ENCODE measurements at places on chromosomes 5 and 9.
A peak's percentile ranks its signal among the peaks of the same experiment; 100 is the strongest.

GRCh38 chr9:97559111-97559514 lies 57.6 kb downstream of the TMOD1 start:
- no peak for DNase-seq

GRCh38 chr9:130782886-130783530 lies 52.0 kb upstream of the ABL1 start:
- DNase-seq: no peak

DNA sequence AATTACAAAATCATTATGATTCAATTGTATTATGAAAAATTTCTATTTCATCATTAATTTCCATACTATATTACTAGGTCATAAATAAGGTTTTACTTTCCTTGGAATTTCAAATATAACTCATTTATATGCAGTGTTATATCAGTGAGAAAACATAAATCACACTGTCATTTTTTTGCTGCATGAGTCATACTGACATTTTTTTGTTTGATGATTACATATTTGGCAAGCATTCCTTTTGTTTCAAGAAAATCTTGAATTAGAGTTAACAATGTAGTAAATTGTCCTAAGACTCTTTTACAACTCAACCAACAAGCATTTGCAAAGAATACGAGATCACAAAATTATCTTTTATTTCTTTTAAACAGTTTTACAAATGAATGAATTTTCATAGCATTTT lies 298.4 kb upstream of the SEMA6A start:
- no peak for DNase-seq

- DNase-seq: peak; percentile 70
These were observed 154.2 kb upstream of the DAB2 start for GRCh38 chr5:39578887-39579497.

GRCh38 chr9:135632841-135633240 lies 6.5 kb downstream of the GLT6D1 start:
- DNase-seq: no peak

- DNase-seq: peak; percentile 16
These were observed 355.1 kb upstream of the TUSC1 start for GRCh38 chr9:26033336-26033735.

DNA sequence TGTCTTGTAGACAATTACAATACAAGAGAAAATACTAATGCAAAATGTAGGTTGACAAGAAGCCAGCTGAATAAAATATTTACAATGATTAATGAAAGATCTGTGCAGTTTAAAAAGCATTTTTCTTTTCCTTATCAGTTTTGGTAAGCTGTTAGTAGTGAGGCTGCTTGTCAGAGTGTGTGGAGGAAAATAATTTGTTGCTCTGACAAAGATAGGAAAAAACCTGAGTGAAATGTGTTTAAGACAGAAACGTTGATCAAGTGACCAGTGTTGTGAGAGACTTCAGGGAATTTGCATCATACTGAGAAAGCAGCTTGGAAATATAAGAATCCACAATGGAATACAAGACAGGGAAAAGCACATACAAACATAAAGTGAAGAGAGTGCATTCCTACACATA lies 360.3 kb upstream of the CDH18 start:
- no peak for DNase-seq

DNA sequence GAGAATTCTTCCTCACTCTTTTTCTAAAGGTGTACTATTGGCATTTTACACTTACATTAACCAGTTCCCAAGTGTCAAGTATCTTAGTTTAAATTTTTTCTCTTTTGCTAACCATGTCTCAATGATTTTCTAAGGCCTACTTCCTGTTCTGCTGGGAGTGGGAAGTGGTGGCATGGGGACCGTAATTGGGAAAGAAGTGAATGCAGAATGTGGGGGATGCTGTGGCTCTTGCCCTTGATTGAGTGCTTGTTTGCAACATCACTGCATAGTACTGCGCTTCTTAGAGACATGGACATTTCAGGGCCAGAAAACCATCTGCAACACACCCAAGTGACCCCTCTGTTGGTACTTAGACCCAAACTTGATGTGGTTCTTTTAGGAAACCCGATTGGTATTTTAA lies 32.8 kb downstream of the MRRF start:
- DNase-seq: no peak

DNA sequence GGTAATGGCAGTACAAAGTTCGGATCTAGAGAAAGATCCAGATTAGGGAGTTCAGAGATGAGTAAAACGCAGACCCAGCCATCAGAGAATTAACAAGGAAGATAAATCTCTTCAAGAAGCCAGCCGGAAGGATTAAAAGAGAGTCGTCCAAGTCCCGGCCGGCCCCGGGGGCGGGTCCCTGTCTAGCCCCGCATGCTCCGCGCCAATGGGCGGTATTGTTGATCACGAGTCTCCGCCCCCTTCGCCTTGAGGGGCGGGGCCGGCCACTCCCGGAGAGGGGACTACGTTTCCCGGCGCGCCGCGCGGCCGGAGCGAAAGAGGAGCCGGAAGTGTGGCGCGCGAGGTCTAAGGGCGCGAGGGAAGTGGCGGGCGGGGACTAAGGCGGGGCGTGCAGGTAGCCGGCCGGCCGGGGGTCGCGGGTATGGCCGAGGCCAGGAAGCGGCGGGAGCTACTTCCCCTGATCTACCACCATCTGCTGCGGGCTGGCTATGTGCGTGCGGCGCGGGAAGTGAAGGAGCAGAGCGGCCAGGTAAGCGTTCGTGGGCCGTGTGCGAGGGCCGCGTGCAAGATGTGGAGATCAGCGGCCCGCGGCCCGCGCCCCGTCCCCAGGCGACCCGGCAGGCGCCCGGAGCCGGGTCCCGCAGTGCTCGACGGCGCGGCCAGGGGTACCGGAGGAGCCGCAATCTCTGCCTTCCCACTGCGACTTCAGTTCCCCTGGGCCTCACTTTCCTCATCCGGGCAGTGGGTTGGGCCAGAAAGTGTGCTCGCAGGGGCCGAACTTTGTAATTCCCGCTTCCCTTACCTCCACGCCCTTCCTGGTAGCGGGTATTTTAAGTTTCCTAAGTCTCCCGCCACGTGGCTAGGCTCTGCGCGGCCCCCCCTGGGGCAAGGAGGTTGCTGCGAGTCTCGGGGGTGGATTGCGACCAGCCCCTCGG lies at the start of gene TCOF1:
Gene TCOF1, plus strand, starts transcription at position 372 of the 935 bp plus-strand sequence. Its CDS starts 50 bp downstream, at position 422.
- peak; percentile 99 for DNase-seq

DNA sequence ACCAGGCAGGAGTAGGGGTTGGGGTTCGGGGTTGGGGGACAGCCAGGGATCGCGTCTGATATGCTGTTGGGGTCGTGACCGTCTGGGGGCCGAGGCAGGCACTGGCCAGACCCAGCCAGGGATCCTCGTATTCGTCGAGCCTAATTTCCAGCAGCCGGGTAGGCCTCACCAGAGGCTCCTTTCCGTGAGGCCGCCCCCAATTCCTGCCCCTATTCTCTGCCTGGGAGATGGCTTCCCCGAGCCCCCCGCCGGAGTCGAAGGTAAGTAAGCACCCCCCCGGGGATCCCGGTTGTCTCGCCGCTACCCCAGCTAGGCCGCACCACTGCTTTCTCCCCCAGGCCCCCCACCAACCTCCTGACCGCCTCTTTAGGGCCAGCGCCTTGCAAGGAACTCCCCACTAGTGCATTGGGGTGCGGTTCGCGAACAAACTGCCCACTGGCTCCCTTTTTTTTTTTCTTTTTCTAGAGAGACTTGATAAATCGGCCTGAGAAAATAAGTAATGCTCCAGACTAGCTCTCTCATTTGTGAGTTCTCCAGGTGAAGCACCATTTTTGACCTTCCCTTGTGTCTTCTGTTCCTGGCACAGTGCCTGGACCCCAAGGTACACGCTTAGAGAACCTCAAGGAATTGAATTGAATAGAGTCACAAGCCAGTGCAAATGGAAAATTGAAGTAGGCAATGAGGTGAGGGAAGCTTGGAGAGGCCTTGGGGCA lies 435 bp downstream of the ZNF189 start:
- peak; percentile 30 for DNase-seq

DNA sequence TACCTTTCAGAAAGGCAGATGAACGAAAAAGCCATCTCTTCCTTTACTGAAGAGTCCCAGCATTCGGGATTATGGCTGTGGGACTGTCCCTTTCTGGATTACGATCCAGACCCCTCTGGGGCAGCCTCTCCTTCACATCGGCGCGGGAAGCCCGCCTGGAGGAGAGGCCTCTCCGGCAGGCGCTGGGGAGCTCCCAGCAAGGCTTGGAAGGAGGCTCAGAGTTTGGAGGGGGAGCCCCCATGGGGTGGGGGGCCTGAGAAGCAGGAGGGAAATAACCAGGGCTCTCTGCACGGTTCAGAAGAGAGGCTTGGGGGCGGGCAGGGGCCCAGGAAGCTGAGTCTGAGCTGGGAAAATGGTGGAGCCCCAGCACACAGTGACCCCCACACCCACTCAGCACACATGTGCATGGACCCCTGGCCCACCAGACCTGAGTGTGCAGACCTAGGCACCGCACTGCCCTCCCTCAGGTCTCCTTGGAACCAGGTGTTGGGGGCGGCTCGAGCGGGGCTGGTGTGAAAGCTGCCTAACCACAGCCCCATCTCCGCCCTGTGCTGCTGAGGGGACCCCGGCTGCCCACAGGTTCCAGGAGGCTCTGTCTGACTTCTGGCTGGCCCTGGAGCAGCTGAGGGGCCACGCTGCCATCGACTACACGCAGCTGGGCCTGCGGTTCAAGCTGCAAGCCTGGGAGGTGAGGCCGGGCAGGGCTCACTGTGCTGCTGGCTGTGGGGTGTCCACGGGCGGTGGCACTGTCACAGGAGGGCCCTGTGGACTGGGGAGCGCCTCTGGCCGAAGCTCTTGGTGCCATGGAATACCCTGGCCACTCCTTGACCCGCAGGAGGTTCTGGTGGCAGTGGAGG lies 4.5 kb downstream of the NOXA1 start:
- DNase-seq: no peak

DNA sequence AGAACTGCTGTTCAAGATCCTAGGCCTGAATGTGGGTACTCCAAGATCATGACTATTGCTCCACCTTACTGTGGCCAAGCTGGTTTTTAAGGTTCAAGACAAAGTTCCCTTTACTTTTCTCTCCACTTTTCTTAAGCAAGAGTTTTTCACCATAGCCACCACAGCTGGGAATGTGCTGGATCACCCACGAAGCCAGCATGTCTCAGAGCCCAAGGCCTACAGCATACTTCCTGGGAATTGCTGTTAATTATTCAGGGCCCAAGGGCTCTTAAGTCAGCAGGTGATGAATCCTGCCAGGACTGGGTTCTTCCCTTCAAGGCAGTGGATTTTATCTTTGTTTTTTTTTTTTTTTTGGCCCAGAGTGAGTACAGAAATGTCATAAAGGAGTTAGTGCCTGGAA lies 149.4 kb upstream of the TUSC1 start:
- DNase-seq: no peak

- no peak for DNase-seq
These were observed 215.5 kb downstream of the FSTL4 start for GRCh38 chr5:133396814-133397213.

DNA sequence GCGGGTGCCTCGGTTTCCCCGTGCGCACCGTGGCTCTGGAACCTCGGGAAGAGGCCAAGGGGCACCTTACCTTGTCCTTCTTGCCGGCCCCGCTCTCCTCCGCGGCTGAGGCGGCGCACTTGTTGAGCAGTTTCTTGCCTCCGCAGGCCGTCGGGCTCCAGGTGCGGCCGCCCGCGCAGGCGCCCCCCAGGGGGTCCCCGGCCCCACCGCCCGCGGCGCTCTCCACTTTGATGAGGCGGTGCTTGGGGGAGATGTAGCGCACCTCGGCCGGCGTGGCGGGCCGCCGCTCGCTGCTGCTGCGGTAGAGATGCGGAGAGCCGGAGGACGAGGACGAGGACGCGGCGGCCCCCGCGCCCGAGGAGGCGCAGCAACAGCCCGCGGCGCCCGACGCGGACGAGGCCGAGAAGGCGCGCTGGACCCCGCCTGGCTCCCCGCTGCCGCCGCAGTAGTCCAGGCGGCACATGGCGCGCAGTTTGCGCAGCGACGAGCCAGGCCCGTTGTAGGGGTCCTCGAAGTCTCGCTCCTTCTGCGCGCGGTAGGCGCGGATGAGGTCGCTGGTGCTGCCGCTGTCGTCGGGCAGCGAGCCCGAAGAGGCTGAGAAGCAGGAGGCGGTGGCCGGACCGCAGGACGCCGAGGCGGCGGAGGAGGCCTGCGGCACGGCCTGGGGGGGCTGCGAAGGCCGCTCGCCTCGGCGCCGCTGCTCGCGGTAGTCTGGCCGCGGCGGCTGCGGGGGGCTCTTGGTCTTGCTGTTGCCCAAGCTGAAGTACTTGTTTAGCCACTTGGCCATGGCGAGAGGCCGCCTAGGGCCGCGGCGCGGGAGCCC lies 957 bp downstream of the SHB start:
- DNase-seq: peak; percentile 52

- DNase-seq: peak; percentile 25
These were observed 2.4 kb downstream of the TLE4 start for GRCh38 chr9:79574136-79574535.

DNA sequence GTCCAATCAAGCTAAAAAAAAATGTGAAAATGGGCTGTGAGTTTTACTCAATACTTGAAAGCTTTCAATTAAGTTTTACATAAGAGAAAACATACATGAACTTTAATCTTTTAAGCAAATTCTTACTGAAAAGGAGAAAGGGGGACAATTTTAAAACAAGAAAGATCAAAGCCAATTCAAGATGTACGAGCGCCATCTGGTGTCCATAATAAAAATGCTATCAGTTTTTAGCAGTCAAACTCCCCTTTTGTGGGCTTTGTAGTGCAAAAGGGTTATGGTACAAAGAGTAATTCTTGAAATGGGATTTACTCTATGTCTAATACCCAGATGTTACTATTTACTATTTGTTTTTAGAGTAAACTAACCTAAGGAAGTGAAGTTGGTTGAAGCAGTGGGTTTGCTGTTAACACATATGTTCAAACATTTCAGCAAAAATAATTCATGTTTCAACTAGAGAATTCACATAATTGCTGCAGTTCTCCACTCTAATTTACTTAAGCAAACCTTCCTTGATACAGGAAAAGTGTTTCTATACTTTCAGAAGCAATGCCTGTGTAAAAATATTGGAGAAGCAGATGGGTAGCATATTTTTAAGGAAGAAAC lies 228.2 kb upstream of the TYRP1 start:
- peak; percentile 68 for DNase-seq

- peak; percentile 25 for DNase-seq
These were observed 28.3 kb downstream of the IARS1 start for GRCh38 chr9:92265154-92265553.
